ENCODE measurements at places on chromosomes 4 and X.
A peak's percentile ranks its signal among the peaks of the same experiment; 100 is the strongest.

- no peak for DNase-seq
Measured at GRCh38 chrX:17247144-17247543, 127.9 kb upstream of the NHS start.

DNA sequence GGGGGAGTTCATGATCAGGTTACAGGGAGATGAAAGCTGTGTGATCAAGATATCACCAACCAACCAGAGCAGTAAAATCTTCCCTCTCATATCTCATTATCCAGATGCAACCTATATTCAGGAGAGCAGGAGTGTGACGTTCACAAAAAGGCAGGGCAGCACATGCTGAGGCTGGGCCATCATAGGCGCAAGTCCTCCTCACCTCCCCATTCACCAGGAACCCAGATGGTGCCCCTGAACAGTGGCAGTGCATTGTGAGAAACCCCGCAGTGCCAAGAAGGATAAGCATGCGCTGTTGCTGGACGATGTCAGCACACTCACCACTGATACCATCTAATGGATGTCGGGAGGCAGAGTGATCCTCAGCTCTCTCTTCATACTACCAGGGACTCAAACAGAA lies 170.9 kb downstream of the COL25A1 start:
- DNase-seq, result no peak

GRCh38 chrX:86154553-86154952 lies 6.3 kb downstream of the DACH2 start:
- no peak for DNase-seq

- DNase-seq, result no peak
Measured at GRCh38 chrX:110218591-110218990, 99.3 kb downstream of the AMMECR1 start.

GRCh38 chrX:135528756-135529155 lies 8.3 kb downstream of the INTS6L start:
- DNase-seq, result no peak

GRCh38 chrX:2819345-2820135 lies 9.2 kb upstream of the GYG2 start:
- no peak for DNase-seq

DNA sequence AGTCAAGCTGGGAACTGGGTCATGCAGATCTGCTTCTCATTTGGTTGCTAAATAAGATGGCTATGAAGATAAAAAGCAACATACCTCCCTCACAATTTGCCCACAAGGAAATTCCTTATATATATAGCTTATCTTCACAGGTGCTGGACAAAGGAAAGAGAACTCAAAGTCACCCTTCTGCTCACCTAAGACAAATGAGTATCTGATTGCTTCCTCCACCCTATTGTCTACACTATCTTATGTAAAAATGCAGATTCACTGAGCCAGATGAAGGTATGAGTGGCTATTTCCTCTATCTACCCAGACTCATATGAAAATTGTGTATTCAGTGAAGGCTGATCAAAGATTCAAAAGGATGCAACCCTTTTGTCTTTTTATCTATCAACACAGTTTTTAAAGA lies 50.8 kb downstream of the CHM start:
- DNase-seq, result no peak

- peak; percentile 69 for DNase-seq
Measured at GRCh38 chr4:972651-973424, 531 bp downstream of the DGKQ start.

DNA sequence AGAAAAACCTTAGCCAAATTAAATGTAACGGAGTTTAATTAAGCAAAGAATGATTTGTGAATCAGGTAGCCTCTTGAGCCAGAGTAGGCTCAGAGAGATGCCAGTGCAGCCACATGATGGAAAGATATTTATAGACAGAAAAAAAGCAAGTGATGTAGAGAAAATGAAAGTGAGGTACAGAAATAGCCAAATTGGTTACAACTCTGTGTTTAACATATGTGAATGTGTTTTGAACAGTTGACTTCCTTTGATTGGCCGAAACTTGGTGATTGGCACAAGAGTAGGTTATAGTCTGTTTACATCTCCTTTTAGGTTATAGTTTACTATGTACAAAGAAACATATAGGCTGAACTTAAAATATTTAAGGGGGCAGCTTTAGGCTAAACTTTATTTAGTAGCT lies 459.9 kb upstream of the BOD1L1 start:
- no peak for DNase-seq

- DNase-seq, result no peak
Measured at GRCh38 chr4:21882051-21882839, 66.3 kb downstream of the KCNIP4 start.

DNA sequence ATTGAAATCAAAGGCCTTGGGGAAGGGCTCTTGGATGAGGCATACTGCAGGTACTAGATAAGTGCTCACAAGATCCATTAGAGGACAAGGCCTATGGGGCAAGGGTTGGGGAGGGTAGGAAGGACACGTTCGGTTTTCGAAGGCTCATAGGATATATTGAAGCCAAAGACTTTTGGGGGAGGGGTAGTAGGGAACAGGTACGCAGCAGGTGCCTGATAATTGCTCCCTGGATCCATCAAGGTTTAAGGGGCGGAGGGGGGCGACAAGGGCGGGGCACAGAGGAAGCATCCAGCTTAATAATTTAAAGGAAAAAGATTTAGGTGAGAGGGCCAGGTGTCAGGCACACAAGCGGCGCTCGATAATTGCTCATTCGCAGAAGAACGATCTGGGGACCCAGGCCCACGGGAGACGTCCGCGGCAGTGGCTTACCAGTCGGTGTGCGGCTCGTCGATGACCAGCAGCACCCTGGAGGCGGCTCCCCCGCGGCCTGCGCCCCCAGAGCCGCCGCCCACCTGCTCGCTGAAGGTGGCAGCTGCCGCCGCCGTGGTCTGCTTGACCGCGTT lies 653 bp downstream of the SYN1 start:
- DNase-seq, result no peak
